Chondrocyte (in vitro differentiated cells): ENCODE measurements at places on chromosomes 16 and 17. TPM values are rescaled to one million over a fixed set of nuclear protein-coding genes. Genes with fewer than 3 reads are reported as not detected.

- DNase-seq, result no peak
- H3K4me1 ChIP-seq, result peaks cover 6% of the 10 kb centered on the region
- H3K4me3 ChIP-seq, result no peak overlapping the region
- H3K36me3 ChIP-seq, result peaks cover 14% of the 10 kb centered on the region
- H3K27ac ChIP-seq, result no peak overlapping the region
- no peaks in the 10 kb centered on the region for H3K27me3 ChIP-seq
Observed at GRCh38 chr17:30805944-30806456, 18.5 kb downstream of the CRLF3 start.

DNA sequence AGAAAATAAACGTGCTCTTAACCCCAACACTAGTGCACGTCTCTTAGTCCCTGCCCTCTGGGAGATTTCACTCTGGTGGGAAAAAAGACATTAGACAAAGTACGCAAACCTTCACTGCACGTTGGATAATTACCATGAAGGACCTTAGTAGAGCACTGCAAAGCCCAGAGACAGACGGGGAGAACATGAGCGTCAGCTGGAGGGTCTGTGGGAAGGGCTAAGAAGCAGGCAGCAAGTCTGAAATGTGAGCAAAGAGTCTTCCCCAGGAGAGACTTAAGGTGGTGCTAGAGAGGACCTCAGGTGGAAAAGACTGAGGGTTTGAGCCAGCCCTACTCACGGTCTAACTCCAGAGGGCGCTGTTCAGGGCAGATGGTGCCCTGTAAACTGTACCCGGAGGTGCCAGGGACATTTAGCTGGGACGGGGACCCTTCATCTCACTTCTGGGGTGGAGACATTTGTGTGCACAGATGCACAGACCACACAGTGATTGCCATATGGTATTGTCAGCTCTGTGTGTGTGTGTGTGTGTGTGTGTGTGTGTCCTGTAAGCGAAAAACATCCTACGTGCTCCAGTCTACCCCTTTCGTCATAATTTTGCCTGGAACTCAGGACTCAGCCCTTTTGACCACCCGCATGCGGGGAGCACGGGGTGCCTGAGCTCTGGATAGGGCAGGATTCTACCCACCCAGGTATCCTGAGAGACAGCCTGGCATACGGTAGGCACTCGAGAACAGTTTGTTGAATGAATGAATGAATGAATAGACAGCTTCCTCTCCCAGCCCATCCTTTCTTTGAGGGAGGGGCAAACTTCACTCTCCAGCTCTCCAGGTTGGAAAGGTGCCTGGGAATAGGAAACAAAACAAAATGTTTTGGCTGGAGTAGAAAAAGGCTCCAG lies 10.1 kb upstream of the STAC2 start:
- H3K4me1 ChIP-seq, result peaks cover 26% of the 10 kb centered on the region
- peaks cover 9% of the 10 kb centered on the region for H3K27me3 ChIP-seq
- no peak overlapping the region for H3K27ac ChIP-seq
- peak; percentile 27 for DNase-seq
- no peak overlapping the region for H3K4me3 ChIP-seq
- H3K36me3 ChIP-seq, result no peaks in the 10 kb centered on the region

- no peaks in the 10 kb centered on the region for H3K36me3 ChIP-seq
- no peak overlapping the region for H3K27ac ChIP-seq
- H3K27me3 ChIP-seq, result no peaks in the 10 kb centered on the region
- H3K4me3 ChIP-seq, result no peak overlapping the region
Observed at GRCh38 chr17:30200106-30200505, 35.4 kb downstream of the SLC6A4 start.

- no peak overlapping the region for H3K4me3 ChIP-seq
- no peaks in the 10 kb centered on the region for H3K36me3 ChIP-seq
- peaks cover 25% of the 10 kb centered on the region for H3K4me1 ChIP-seq
- no peak overlapping the region for H3K27ac ChIP-seq
Observed at GRCh38 chr16:81611721-81612120, 167.1 kb downstream of the CMIP start.

Gene TBC1D3G
- not detected in 3 replicates for total RNA-seq
